ENCODE measurements at places on chromosomes 12 and 14.
A peak's percentile ranks its signal among the peaks of the same experiment; 100 is the strongest.

DNA sequence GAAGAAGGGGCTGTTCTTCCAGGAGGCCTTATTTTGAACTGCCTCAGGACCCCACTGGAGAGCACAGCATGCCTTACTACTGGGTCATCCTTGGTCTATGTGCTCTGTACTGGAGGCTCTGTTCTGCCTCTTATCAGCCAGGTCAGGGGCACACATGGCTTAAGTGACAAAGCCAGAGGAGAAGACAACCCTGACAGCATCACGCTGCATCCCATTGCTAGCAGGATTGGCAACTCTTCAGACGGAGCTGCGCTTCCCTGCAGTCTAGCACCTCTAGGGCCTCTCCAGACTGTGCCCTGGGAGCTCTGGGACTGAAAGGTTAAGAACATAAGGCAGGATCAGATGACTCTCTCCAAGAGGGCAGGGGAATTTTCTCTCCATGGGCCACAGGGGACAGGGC lies 17.3 kb upstream of the TIGAR start:
- DNase-seq = no peak

DNA sequence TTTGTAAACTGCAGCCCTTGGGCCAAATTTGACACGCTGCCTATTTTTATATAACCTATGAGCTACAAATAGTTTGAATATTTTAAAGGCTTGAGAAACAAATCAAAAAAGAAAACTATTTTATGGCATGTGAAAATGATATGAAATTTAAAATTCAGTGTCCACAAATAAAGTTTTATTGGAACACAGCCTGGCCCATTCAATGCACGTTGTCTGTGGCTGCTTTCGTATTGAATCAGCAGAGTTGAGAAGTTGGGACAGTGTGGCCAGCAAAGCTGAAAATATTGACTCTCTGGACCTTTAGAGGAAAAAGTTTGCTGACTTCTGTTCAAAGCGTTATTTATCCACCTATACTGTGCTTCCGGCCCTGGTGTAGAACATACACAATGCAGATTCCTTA lies 654.2 kb downstream of the MED13L start:
- no peak for DNase-seq

DNA sequence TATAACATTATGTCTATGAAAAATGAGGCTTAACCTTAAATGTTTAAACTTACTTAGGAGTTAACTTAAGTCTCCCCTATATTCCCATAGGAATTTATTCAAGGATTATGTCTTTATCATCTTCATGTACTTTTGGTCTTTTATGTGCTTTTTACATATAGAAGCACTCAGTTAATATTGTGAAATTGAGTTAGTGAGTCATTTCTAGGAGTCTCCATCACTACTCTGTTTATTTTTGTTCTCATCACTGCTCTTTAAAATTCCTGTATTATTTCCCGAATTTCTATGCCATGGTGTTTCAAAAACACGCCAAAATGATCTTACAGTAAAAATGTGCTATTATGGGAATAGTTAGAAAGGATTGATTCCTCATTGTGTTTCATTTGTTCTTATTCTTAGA lies 31.6 kb downstream of the TBC1D15 start:
- DNase-seq = peak; percentile 56

GRCh38 chr12:116400636-116401372 lies 123.3 kb upstream of the MED13L start:
- DNase-seq = no peak

DNA sequence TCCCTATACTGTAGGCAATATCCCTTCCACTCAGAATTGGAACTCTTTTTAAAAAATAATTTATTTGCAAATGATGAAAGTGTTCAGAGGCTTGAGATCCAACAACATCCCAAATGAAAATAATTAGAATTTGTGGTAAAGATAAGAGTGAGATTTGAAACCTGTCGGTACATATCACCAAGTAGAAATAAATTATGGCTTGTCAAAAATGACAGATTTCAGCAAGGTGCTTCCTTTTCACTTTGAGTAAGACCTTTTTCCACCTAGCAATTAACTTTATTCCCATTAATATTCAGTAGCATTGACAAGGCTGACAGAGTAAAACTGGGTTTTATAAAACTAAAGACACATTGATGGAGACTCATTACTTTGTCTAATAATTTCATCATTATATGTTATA lies 107.7 kb upstream of the PRKD1 start:
- DNase-seq = no peak

GRCh38 chr14:30312214-30312613 lies 246.7 kb upstream of the G2E3 start:
- no peak for DNase-seq

DNA sequence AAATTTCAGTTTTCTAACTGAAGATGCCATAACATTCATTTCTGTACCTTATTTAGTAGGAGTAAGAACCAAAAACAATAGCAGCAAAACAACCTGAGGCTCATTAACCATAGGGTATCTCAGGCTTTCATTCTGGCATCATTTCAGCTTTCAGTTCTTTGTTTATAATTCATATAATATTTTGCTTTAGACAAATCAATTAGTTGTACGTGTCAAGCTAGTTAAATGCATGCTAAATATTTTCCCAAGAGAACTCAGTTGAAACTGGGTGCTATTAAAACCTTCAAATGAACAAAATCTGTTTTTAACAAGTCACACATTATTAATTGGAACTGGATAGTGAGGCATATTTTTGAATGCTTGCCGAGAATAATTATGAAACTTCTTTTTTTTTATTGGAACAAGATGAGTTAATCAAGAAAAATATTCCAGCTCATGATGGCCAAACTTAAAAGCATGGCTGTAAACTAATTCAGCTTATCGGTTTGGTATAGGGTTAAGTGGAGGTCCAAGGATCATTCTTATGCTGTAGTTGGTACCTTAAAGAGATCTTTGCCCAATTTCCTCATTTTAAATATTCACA lies 442.7 kb downstream of the BTG1 start:
- no peak for DNase-seq

GRCh38 chr12:41794336-41794735 lies 350.3 kb downstream of the GXYLT1 start:
- no peak for DNase-seq

- peak; percentile 96 for DNase-seq
Measured at GRCh38 chr14:61528591-61529021, 166.7 kb upstream of the HIF1A start.

DNA sequence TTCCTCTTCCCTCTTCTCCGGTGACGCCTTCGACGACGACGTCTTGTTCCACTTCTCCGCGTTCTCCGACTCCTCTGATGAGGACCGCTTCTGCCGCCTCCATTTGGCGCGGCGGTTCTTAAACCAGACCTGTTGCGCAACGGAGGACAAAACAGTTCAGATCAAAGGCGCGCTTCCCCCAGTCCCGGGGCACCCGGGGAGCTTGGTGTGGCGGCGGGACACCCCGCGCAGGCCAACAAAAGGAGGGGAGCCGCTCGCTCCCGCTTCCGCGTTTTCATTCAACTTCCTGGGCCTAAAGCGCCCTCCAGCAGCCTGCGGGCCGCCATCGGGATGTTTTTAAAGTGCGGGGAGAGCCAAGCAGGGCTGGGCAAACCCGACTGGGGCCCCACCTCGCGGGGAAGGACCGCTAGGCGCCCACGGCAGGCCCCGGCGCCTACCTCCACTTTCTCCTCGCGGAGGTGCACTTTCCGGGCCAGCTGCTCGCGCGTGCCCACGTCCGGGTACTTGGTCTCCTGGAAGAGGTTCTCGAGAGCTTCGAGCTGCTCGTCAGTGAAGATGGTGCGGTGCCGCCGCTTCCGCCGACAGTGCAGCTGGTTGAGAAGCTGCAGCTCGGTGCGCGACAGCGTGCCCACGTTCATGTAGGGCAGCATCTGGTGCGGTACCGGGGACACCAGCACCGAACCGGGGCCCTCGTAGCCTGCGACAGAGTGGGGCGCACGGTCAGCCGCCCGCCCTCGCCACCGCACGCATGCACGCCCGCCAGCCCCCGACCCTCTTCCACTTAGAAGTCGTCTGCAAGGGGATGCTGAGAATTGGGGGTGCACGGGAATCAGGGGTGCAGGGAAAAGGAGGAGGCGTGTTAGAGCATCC lies 1.2 kb downstream of the GSC start:
- DNase-seq = peak; percentile 12

GRCh38 chr12:90653040-90653439 lies 301.9 kb downstream of the CCER1 start:
- DNase-seq = peak; percentile 47

GRCh38 chr12:108649669-108650068 lies 16.0 kb upstream of the SELPLG start:
- DNase-seq = peak; percentile 92

GRCh38 chr12:124828264-124829007 lies 35.2 kb downstream of the SCARB1 start:
- DNase-seq = peak; percentile 78

DNA sequence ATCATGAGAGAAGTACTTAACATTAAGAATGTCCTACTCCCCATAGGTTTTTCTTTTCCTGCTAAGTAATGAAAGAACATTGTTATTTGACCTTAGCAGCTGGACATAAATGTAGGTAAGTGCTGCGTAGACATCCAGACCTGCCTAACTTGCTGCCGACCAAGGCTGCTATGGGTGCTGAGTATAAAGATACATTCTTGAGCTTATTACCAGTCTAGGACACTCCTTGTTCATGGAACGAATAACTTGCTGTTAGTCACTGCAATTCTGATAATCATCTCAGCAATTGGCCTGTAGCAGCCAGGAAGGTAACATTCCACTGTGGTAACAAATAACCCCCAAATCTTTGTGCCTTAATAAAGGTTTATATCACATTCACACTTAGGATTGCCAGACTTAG lies 478.1 kb downstream of the VRK1 start:
- no peak for DNase-seq

DNA sequence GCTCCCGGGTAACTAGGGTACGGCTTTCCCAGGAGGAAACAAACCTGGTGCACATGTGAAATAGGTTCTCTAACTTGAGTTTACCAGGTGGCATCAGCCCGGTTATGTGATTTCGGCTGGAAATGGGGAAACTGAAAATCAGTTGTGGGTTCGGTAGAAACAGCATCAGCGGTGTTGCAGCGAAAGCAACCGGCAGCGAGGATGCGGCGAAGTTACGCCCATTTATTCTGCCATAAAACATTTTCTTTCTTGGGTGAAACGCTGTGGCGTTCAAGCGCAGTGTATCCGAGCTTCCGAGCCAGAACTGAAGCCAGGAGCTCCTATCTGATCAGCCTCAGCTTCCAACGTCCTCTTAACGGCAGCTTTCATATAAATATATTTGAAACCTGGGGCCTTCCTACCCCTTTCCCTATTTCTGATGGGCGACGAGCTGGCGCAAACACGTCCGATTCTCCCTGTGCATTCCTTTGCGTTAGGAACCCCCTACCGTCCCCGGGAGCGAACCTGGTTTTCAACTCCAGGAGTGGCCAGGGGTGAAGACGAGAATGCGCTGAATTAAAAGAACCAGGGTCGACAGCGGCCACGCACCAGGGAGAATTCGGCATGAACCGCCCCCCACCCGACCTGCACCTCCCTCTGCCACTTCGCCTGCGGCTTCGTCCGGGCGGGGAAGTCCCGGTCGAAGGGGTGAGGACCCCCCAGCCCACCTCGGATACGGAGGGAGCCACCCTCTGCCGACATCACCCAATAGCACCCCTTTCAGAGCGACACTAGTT lies 1.6 kb downstream of the DPF3 start:
- DNase-seq = no peak

GRCh38 chr14:64232095-64232838 lies 61.9 kb downstream of the ESR2 start:
- peak; percentile 53 for DNase-seq

- DNase-seq = no peak
Measured at GRCh38 chr12:48131517-48131916, 12.4 kb downstream of the PFKM start.

DNA sequence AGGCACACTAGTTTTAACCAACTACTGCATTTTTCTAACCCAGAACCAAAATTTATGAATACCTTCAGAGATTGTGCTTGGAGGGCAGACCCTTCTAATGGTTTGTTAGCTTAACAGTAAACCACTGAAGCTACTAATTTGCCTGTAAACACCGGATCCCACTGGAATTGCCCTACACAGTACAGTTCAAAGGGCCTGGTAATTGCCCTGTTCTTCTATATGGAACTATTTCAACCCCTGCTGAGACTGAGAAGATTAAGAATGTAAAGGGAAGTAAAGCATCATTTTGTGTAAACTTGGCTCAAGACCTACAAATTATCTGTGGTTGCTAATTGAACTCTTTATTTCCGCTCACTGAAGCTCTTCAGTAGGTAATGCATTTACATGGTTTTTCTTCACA lies 468.1 kb downstream of the NPAS3 start:
- DNase-seq = no peak

- DNase-seq = no peak
Measured at GRCh38 chr12:19191089-19191488, 61.6 kb downstream of the PLEKHA5 start.

DNA sequence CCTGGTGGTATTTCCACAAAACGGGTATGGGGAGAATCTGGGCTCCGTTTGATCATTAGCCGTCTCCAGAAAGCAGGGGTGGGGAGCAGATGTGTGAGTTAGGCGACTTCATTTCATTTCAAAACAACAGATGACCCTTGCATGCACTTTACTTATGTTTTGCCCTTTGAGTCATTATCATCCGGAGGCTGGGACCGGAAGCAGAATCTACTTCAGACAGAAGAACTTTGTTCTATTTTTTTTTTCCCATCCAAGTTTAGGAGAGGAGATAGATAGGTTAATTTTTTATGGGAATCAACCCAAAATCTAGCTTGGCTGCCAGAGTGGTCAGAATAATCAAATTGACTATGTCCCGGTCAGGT lies 31.3 kb upstream of the CMAS start:
- DNase-seq = no peak

DNA sequence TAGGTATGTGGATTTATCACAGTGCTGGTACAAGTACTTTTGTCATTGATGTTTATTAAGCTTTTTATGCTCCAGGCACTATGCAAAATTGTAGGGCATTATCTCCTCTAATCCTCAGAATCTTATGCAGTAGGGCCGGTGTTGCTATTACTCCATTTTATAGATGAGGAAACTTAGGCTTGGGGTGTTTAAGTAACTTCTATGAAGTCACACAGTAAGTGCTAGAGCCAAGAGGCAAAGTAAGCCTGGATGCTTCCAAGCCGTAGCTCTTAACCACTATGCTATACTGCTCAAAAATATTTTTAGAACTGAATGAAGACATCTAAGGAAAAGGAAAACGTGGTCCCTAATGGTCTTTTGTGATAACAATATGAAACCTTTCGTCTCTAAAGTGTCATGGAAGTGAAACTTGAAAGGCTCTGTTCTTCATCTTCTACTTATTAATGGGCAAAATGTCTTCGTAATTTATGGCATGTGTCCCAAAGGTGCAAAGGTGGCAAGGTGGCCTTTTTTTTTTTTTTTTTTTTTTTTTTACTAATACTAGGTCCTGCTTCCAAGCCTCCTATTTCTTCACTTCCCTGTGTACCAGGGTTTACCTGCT lies 85.2 kb downstream of the ETV6 start:
- no peak for DNase-seq

DNA sequence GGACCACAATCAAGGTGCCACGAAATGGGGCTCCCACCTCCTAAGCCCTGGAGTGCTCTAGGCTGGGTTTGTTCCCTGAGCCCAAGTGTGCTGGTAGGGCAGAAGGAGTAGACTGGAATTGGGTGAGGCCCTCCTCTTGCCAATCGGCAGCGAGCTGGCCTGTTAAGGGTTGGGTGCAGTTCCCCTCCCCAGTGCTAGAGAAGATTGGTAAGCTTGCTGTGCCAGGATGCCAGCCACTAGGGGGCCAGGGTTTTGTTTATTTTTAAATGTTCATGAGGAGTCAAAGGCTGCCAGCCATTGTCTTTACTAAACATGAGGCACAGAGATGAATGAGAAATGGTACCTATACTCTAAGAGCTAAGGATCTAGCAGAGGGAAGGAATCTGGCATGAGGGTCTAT lies 79.7 kb downstream of the SPTB start:
- DNase-seq = peak; percentile 47

- no peak for DNase-seq
Measured at GRCh38 chr12:120227233-120228040, 26.5 kb upstream of the RPLP0 start.

- DNase-seq = peak; percentile 92
Measured at GRCh38 chr14:44945264-44945663, 16.5 kb downstream of the KLHL28 start.

All from fibroblast of skin of right biceps (primary cell).